ENCODE measurements at places on chromosomes 16 and 17.

DNA sequence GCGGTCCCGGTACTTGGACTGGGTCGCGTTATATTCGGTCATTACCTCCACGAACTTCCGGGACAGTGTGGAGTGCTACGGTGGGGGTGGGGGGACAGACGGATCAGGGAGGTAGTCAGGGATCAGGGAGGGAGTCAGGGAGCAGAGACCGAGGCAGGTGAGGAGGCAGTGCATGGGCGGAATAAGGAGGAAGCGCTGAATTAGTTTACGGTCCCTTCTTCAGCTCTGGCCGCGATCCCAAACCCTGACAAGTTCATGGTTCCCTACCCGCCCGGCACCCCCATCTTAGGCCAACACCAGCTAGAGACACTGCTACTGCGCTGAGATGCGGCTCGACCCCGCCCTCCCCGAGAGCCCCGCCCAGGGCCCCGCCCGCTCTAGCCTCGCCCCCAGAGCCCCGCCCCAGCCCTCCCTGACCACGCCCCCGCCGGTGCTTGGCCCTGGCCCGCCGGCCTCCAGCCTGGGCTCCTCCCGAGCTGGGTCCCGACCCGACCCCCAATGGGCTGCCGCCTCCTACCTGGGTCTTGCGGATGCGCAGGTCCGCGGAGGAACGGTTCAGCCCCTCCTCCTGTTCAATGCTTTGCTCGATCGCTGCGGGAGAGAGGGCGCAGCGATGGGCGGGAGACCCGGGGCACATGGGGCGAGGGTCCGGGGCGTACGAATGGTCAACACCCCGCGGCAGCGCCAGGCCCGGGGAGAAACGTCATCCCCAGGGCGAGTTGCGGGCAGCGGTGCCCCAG lies 12.1 kb downstream of the HSD3B7 start:
- DNase-seq, result peak; percentile 60
- H3K4me1 ChIP-seq, result peaks cover 4% of the 10 kb centered on the region
- H3K27me3 ChIP-seq, result no peaks in the 10 kb centered on the region
- peak overlapping the region; percentile 81 for H3K4me3 ChIP-seq

DNA sequence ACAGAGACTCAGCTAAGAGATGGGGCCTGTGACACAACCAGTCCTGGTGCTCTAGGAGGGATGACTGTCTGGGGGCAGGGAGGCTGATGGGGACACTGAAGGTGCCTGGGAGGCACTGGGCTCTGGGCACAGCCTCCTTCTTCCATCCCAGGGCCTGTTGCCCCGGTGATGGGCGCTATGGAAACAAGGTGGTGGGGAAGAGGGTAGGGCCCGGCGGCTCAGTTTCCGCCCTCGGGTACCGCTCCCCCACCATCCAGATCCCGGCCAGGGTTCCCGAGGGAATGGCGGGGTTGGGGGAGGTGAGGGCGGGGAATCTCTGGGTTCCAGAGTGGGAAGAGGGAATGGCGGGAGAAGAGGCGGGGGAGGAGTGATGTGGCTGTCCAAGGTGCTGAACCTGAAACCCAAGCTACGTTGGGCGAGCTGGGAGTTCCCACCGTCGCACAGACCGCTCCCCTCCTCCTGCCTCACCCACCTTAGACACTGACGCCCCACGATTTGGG lies 981 bp downstream of the KCNH4 start:
- peaks cover 31% of the 10 kb centered on the region for H3K27me3 ChIP-seq
- H3K36me3 ChIP-seq, result peaks cover 21% of the 10 kb centered on the region
- H3K4me1 ChIP-seq, result peaks cover 31% of the 10 kb centered on the region
- H3K4me3 ChIP-seq, result peak overlapping the region; percentile 59
- no peak for DNase-seq

GRCh38 chr17:79047923-79048825 lies 24.2 kb downstream of the C1QTNF1 start:
- peaks cover 8% of the 10 kb centered on the region for H3K36me3 ChIP-seq
- H3K4me1 ChIP-seq, result peaks cover 9% of the 10 kb centered on the region
- H3K27me3 ChIP-seq, result peaks cover 46% of the 10 kb centered on the region
- no peak overlapping the region for H3K27ac ChIP-seq
- H3K4me3 ChIP-seq, result no peak overlapping the region

DNA sequence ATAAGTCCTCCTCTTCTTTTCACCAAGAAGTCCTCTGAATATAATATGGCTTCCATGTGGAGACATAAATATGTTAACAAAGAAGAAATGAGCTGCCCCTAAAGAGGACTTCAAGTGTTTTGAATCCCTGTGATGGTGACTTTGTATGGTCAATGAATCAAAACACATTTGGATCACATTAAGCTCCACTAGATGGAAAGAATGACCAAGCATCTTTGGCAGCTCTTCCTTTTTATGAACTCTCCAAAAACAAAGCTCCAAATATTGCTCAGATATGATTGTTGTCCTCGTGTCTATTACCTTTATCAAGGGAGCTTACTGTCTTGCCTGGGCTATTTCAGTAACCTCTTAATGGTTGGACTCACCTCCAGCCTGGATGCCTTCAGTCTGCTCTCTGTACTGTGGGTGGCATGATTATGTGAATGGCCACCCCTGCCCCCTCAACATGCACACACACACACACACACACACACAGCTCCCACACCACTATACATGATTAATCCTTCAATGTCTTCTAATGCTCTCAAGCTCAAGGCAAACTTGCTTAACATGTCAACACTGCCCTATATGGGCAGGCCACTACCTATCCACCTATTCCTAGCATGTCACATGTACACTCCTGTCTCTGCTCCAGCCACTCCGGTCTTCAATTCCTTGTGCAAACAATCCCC lies 346.6 kb upstream of the SALL1 start:
- H3K36me3 ChIP-seq, result no peaks in the 10 kb centered on the region
- H3K4me3 ChIP-seq, result no peak overlapping the region
- no peak for DNase-seq

GRCh38 chr17:75983501-75984181 lies 4.6 kb downstream of the TEN1 start:
- peaks cover 6% of the 10 kb centered on the region for H3K4me1 ChIP-seq
- H3K27ac ChIP-seq, result no peak overlapping the region
- H3K4me3 ChIP-seq, result no peak overlapping the region
- H3K27me3 ChIP-seq, result no peaks in the 10 kb centered on the region

DNA sequence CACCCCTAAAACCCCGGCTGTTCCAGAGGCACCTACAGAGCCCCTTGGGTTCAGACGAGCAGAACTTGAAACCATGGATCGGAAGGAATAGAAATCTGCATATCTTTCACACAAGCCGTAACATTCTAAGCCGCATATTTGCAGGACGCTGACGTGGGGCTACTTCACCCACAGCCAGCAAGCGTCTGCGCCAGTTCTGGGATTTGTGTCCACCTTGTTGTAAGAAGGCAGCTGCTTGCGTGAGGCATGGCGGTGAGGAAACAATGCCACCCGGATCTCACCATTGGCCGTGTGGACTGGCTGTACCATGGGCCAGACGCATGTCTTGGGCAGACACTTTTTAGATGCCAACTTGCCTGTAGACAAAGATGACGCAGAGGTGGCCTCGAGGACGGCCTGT lies 34.5 kb downstream of the TNFRSF13B start:
- H3K27ac ChIP-seq, result no peak overlapping the region
- H3K27me3 ChIP-seq, result peaks cover 60% of the 10 kb centered on the region
- no peaks in the 10 kb centered on the region for H3K4me1 ChIP-seq
- H3K36me3 ChIP-seq, result no peaks in the 10 kb centered on the region

GRCh38 chr16:11447272-11447671 lies 102.0 kb downstream of the RMI2 start:
- H3K4me1 ChIP-seq, result no peaks in the 10 kb centered on the region
- no peak for DNase-seq
- H3K27me3 ChIP-seq, result no peaks in the 10 kb centered on the region
- H3K27ac ChIP-seq, result no peak overlapping the region
- no peaks in the 10 kb centered on the region for H3K36me3 ChIP-seq

DNA sequence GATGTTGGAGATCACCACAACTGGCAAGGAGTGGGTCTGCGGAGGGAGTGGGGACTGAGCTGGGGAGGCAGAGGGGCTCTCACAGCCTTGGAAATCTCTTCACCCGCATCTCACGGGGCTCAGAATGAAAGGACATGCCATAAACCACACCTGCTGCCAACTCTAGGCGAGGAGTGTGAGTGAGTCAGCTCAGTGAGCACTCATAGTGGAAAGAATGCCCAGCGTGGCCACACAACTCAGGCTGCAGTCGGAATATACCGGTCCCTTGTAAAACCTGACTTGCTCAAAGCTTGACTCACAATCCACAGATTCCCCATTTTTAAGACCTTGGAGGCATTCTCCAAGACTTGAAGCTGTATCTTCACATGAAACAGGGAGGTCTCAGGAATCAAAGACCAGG lies 36.7 kb downstream of the STAT5A start:
- peaks cover 89% of the 10 kb centered on the region for H3K36me3 ChIP-seq
- peaks cover 11% of the 10 kb centered on the region for H3K4me1 ChIP-seq
- H3K4me3 ChIP-seq, result no peak overlapping the region
- no peak for DNase-seq
- no peaks in the 10 kb centered on the region for H3K27me3 ChIP-seq

DNA sequence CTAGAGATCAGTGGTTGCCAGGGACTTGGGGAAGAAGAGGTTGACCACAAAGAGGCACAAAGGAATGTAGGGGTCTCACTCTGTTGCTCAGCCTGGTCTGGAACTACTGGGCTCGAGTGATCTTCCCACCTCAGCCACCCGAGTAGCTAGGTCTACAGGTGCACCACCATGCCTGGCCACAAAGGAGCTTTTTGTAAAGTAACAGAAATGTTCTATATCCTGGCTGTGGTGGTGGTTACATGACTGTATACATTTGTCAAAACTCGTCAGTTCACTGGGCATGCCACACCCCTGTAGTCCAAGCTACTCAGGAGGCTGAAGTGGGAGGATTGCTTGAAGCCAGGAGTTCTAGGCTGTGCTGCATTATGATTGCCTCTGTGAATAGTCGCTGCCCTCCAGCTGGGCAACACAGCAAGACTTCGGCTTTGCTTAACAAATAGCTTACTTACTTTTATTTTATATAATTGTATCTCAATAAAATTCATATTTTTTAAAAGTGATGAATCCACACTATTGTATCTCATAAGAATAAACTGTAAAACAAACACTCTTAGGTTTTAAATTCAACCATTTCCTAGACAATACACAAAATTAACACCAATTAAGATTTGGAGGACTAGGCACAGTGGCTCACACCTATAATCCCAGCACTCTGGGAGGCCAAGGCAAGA lies 5.0 kb downstream of the SKA2 start:
- no peak for DNase-seq
- H3K27ac ChIP-seq, result peak overlapping the region; percentile 52
- H3K4me3 ChIP-seq, result peak overlapping the region; percentile 19
- peaks cover 6% of the 10 kb centered on the region for H3K36me3 ChIP-seq

DNA sequence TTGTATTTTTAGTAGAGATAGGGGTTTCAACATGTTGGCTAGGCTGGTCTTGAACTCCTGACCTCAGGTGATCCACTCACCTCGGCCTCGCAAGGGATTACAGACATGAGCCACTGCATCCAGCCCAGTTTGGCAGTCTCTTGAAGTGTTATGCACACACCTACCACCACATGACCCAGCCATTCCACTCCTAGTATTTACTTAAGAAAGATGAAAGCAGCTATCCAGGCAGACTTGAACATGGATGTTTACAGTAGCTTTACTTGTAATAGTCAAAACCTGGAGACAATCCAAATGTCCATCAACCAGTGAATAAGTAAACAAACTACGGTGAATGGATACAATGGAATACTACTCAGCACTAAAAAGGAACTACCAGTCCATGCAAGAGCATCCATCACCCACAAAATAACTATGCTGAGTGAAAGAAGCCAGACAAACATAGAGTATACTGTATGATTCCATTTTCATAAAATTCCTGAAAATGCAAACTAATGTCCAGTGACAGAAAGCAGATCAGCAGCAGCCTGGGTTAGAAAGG lies 37.8 kb upstream of the RASD1 start:
- H3K4me1 ChIP-seq, result peaks cover 1% of the 10 kb centered on the region
- no peaks in the 10 kb centered on the region for H3K27me3 ChIP-seq
- H3K4me3 ChIP-seq, result no peak overlapping the region
- no peak for DNase-seq
- H3K27ac ChIP-seq, result peak overlapping the region; percentile 22

DNA sequence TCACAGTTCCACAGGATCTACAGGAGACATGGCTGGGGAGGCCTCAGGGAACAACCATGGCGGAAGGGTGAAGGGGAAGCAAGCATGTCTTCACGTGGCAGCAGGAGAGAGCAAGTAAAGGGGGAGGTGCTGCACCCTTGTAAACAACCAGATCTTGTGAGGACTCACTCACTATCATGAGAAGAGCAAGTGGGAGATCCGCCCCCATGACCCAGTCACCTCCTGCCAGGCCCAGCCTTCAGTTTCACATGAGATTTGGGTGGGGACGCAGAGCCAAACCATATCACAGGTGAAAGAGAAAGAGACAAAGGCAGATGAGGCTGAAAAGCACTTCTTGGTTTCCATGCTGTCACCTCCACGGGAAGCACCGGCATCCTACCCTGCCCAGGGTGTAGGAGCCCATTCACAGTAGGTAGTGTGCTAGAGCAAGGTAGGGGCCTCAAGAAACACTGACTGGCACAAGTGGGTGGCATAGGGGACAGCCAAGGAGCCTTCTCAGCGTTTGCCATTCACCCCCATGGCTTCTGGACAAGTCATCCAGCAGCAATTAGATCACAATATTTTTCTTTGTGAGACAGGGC lies 6.6 kb downstream of the NARF start:
- H3K27me3 ChIP-seq, result no peaks in the 10 kb centered on the region
- H3K27ac ChIP-seq, result no peak overlapping the region
- H3K36me3 ChIP-seq, result peaks cover 81% of the 10 kb centered on the region
- no peak for DNase-seq

Measured in effector memory CD8-positive, alpha-beta T cell (primary cell).